Metanephros (tissue), 2 donors: ENCODE measurements at places on chromosomes 2 and 18. TPM values are rescaled to one million over a fixed set of nuclear protein-coding genes. Genes with fewer than 3 reads are reported as not detected.

Gene POLR1B
- 23.8 TPM for total RNA-seq

Gene NPHP1
- 8.3 TPM for total RNA-seq

Gene CRYGD
- total RNA-seq = not detected

Gene ERMN
- 0.06 TPM for total RNA-seq

Gene TSPYL6
- total RNA-seq = not detected

Gene SLC38A11
- 3.2 TPM for total RNA-seq

Gene CYTIP
- total RNA-seq = 16.8 TPM

Gene EPB41L3
- total RNA-seq = 63.1 TPM

Gene TIA1
- total RNA-seq = 358 TPM

Gene OR6B3
- not detected for total RNA-seq

Gene PTPRN
- 0.88 TPM for total RNA-seq

Gene SLC9A4
- total RNA-seq = 12.9 TPM

Gene MSH2
- total RNA-seq = 45.8 TPM

Gene PRSS56
- total RNA-seq = 0.18 TPM

Gene UGT1A4
- 0.29 TPM for total RNA-seq

Gene MLPH
- total RNA-seq = 4.6 TPM

Gene ARHGEF4
- 6.7 TPM for total RNA-seq

Gene FASTKD1
- total RNA-seq = 25.6 TPM

Gene FLACC1
- total RNA-seq = 3.5 TPM

Gene STON1
- total RNA-seq = 32.5 TPM

Gene GPR39
- 4.3 TPM for total RNA-seq

Gene GPR45
- not detected for total RNA-seq

Gene SRD5A2
- 0.06 TPM for total RNA-seq

Gene ANKRD30BL
- total RNA-seq = 1.4 TPM

Gene HOXD12
- total RNA-seq = 0.23 TPM

Gene CXCR1
- total RNA-seq = 1.4 TPM

Gene CCBE1
- 30.7 TPM for total RNA-seq

Gene ALPG
- total RNA-seq = not detected

Gene MSH6
- total RNA-seq = 46.3 TPM

Gene SCN7A
- 17.2 TPM for total RNA-seq

Gene MRO
- 1.2 TPM for total RNA-seq

Gene ANKAR
- total RNA-seq = 23.4 TPM

Gene CHRNA1
- 5.7 TPM for total RNA-seq

Gene CASP8
- total RNA-seq = 14.5 TPM

Gene KLHL41
- total RNA-seq = 613 TPM
